NCI-H2171 treated with DMSO at 0.1 percent for 48 hours (cell line): ENCODE measurements at places on chromosomes 3 and 15.
A peak's percentile ranks its signal among the peaks of the same experiment; 100 is the strongest.

- DNase-seq = peak; percentile 64
These were observed 64.4 kb upstream of the SNRPA1 start for GRCh38 chr15:101359365-101359947.

DNA sequence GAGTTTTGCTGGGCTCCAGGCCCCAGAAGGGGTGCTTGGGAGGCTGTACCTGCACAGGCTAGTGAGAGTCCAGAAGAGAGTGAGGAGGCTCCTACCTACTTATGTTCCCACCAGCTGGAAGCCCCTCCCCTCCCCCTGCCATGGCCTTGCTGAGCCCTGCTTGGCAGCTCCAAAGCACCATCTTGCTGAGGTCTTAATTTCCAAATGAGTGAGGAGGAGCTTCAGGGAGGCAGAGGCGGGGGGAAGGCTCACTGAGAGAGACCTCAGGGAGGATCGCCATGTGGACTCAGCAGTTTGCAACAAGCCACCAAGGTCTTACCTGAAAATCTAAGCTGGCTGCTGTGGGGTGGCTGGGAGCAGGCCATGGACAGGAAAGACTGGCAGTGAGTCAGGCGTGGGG is 8.7 kb upstream of the CACNA2D2 start:
- peak; percentile 6 for DNase-seq

DNA sequence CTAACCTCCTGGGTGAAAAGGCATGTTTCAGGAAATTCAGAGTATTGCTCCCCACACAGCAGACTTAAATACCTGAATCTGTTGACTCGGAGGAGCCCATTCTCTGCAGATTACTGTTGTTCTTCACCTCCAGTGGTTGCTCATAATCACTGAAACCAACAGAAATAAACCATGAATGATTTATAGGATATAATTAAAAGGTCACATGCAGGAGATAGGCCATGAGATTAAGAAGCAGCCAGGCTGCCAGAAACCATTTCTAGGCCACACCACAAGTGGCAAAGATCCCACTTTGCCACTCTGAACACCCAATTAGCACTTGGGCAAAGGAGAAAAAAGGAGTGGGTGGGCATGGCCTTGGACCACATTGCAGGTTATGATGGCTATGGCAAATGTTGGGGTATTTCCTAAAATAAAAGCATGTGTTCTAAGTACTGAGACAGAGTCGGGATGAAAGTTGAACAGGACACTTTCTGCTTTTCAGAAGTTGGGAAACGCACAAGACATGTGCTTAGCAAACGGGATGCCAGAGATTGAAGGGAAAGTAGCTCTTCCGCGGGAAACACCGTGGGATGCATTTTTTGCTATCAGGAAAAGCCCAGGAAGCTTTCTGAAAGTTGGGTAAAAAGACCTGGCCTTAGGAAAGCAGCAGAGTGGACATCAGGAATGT is 1.5 kb downstream of the CDC25A start:
- DNase-seq = no peak

GRCh38 chr15:58755350-58755749 is 5.8 kb upstream of the ADAM10 start:
- DNase-seq = no peak

GRCh38 chr3:122132949-122133540 is 50.4 kb upstream of the CASR start:
- no peak for DNase-seq

- DNase-seq = no peak
These were observed 75.0 kb upstream of the GCNT3 start for GRCh38 chr15:59536553-59536952.

DNA sequence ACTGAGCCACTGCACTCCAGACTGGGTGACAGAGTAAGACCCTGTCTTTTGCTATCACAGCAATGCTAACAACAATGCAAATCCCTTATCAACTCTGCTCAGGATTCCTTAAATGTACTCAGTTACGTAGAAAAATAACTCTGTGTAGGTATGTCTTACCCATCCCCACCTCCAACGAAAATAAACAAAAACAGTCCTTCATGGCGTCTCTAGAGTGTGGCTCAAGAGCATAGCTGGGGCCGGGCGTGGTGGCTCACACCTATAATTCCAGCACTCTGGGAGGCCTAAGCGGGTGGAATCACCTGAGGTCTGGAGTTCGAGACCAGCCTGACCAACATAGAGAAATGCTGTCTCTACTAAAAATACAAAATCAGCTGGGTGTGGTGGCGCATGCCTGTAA is 13.2 kb upstream of the NCKIPSD start:
- DNase-seq = no peak

GRCh38 chr3:191409791-191410359 is 51.1 kb upstream of the PYDC2 start:
- DNase-seq = no peak

GRCh38 chr3:157051591-157051990 is 108.4 kb downstream of the CCNL1 start:
- no peak for DNase-seq

DNA sequence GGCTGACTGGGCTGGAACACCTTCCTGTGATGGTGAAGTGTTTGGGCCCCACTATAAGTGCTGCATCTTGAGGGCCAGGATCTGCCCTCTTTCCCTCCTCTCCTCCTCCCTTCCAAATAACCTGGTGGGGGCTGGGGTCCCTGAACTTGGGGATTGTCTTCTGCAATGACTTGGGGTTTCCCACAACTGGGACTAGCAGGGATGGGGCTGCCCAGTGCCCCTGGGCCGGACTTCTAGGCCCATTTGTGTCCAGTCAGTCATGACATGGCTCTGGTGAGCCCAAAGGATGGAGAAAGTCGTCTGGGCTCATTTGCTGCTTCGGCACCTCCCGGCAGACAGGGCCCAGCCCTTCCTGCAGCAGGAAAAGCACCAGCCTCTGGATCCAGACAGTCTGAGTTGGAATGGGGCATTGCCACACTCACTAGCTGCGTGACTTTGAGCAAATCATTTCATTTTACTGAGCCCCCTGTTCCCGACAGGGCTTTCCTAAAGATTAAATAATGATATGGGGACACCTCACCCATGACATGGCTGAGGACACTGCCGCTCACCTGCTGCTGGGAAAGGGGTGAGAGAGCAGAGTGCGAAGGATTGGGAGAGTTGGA is 113.2 kb downstream of the DNAJB8 start:
- DNase-seq = no peak

DNA sequence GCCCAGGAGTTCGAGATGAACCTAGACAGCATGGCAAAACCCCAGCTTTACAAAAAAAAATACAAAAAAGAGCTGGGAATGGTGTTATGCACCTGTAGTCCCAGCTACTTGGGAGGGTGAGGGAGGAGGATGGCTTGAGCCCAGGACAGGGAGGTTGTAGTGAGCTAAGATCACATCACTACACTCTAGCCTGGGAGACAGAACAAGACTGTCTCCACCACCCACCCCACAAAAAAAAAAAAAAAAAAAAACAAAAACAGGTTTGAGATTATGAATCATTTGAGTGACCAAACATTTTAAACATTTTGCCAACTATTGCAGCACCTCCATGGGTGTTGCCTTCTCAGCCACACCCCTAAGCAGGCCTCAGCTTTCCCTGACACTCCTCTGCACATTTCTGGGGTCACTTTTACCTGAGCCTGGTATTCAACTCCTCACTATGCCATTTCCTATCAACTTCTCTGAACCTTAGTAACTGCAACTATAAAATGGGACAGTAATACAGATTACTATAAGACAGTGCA is 41.8 kb downstream of the IL5RA start:
- DNase-seq = no peak

GRCh38 chr3:52527039-52527731 is 6.5 kb downstream of the NT5DC2 start:
- DNase-seq = no peak

DNA sequence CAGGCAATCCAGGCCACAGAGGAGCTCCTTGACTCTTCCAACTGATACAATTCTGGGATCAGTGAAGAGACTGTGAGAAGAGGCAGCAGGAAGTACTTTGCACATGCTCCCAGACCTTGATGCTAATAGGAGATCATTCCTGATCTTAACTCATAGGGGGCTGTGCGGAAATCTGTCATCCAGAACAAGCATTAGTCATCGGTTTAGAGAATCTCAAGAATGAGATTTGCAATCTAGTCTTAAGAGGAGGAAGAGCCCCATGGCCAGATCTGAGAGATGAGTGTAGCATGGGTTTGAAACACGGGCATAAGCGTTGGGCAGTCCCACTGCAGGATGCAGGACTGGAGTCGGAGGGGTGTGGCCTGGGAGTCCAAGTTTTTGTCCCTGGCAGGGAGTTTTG is 1081.1 kb downstream of the NAALADL2 start:
- DNase-seq = peak; percentile 86

GRCh38 chr15:40843885-40844695 is at the start of gene SPINT1:
Gene SPINT1, plus strand, starts transcription at chr15:40844048. Its CDS starts 507 bp downstream, at chr15:40844555.
- peak; percentile 43 for DNase-seq

DNA sequence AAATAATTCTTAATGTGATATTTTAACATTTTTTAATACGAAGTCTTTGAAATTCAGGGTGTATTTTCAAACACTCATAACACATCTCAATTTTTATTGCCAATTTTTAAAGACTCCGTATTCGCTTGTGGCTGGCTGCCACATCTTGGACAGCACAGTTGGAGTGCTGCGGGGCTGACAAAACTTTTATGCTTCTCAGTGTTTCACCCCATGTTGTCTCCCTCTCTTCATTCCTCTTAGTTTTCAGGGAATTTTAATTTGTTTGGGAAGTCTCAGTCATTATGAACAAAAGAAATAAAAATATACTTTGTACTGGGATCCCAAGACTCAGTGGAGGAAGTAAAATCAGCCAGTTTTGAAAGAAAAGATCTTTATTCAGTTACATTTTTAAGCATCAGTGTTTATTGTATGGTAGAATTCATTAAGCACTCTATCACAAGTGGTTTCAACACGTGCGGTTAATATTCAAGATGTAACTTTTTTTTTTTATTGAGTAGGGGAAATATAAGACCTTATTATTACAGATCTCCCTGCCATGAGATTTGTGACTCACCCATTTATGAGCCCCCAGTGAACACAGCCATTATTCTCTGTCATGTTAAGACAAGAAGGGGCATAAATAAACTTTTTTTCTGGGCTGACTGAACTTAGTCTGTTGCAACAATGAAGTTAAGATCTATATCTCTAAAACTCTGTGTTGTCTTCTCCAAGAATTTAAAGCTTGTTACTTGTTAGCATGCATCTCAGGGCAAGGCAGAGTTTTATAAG is 26.8 kb downstream of the KAT2B start:
- peak; percentile 2 for DNase-seq

DNA sequence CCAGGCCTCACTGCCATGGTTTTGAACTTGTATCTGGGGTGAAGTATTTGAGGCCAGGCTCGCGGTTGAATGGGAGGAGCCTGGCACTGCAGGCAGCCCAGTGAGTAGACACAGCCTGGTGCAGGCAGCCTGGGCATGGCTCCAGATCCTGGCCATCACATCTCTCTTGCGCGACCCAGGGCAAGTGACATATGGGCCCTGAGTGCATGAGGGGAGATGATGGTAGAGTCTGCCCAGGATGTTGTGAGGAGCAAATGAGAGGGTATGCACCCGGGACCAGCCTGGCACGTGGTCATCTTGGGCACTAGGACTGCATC is 103.5 kb downstream of the TBC1D2B start:
- no peak for DNase-seq

GRCh38 chr3:16658925-16659793 is 53.9 kb upstream of the DAZL start:
- no peak for DNase-seq

GRCh38 chr15:62150445-62150844 is 14.6 kb downstream of the C2CD4B start:
- no peak for DNase-seq

- peak; percentile 45 for DNase-seq
These were observed 78.2 kb downstream of the FAIM start for GRCh38 chr3:138686771-138687221.

DNA sequence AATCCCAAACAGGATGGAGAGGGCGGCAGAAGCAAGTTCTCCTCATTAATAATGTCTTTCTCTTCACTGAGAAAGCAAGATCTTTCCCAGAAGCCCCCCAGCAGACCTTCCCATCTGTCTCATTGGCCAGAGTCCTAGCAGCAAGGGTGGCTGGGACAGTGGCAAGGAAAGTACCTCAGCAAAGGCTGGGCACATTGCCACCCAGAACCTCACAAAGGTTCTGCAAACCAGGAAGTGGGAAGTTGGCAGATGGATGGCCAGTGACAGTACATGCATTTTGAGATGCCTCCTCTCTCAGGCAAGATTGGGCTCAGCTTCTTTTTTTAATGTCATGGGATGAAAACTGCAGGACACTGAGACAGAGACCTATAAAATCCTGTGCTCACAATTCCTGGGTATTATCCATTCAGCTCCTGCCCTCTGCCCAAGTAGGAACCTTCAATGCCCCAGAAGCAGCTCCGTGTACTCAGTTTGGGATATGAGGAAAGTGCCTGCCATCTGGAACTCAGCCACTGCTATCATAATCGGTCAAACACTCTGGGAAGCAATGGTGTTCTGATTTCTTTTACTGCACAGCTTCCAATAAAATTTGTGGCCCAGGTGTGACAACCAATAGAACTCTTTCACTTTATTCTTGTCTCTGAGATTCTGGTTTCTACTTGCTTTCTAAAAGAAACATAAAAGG is 25.5 kb downstream of the DPH3 start:
- no peak for DNase-seq

GRCh38 chr3:46660003-46660402 is 33.5 kb downstream of the ALS2CL start:
- peak; percentile 1 for DNase-seq

DNA sequence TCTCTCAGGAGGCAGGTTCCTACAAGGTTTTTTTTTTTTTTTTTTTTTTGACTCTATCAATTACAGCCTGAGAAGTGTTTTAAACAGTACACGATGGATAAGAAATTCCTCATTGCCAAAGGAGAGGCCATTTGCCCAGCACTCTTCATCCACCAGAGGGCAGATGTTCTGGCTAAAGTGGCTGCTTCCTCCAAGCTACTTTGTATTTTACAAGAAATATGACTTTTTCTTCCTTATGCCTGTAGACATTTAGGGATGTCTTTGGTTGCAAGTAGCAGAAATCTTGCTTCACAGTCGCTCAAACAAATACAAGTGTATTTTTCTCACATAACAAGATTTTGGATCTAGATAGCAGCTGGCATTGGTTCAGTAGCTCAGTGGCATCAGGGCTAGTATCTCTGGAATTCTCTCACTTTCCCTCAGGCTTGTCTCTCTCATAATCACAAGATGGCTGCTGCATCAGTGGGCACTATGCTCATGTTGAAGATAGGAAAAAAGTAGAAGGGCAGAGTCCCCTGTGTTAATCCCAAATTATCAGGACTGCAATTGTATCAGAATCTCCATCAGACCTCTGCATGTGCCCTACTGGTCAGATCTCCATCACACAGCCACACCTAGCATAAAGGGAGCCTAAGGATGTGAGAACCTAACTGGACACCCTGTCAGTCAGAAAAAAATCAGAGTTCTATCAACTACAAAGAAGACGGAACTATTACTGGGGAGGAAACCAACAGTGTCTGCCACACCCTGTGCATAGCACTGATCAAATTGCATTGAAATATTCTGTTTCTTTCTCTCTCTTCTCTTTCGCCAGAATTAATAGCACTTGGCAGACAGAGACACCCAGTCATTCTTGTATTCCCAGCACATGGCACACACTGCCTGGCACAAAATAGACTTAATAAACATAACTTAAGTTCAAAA is 138.9 kb upstream of the COL8A1 start:
- DNase-seq = peak; percentile 26
